Muscle of arm (tissue), 14 donors: ENCODE measurements at places on chromosomes 6 and 20.

GRCh38 chr6:7219310-7219709 lies 93.7 kb downstream of the SSR1 start:
- DNase-seq, result no peak

DNA sequence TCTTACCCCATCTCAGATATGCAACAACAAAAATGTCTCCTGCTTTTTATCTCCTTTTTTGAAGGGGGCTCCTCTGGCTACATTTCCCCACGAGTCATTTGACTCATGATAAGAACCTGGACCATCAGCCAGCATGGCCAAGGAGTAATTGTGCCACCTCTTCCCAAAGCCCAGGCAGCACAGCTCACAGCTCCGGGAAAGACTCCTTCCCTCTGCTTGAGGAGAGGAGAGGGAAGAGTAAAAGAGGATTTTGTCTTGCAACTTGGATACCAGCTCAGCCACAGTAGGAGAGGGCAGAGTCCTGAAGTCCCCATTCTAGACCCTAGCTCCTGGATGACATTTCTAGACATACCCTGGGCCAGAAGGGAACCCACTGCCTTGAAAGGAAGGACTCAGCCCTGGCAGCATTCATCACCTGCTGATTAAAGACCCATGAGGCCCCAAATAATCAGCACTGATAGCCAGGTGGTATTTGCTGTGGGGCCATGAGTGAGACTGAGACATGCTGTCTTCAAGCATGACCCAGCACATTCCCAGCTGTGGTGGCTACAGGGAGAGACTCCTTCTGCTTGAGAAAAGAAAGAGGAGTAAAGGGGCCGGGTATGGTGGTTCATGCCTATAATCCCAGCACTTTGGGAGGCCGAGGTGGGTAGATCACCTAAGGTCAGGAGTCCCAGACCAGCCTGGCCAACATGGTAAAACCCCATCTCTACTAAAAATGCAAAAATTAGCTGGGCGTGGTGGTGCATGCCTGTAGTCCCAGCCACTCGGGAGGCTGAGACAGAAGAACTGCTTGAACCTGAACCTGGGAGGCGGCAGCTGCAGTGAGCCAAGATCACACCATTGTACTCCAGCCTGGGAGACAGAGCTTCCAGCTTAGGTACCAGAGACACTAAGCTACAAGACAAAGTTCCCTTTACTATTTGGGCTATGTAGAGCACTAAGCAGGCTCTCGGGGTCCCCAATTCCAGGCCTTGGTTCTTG lies 28.1 kb downstream of the NCOA6 start:
- DNase-seq, result no peak

DNA sequence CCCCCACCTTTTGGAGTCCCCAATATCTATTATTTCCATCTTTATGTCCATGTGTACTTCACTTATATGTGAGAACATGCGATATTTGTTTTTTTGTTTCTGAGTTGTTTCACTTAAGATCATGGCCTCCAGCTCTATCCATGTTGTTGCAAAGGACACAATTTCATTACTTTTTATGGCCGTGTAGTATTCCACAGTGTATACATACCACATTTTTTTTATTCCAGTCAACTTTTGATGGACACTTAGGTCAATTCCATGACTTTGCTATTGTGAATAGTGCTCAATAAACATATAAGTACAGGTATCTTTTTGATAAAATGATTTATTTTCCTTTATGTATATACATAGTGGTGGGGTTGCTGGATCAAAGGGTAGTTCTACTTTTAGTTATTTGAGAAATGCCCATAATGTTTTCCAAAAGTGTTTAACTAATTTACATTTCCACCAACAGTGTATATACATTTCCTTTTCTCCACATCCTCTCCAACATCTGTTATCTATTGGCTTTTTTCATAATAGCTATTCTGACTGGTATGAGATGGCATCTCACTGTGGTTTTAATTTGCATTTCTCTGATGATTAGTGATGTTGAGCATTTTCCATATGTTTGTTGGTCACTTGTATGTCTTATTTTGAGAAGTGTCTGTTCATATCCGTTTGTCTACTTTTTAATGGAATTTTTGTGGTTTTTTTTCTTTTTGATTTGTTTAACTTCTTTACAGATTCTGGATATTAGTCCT lies 34.0 kb upstream of the COL10A1 start:
- no peak for DNase-seq

DNA sequence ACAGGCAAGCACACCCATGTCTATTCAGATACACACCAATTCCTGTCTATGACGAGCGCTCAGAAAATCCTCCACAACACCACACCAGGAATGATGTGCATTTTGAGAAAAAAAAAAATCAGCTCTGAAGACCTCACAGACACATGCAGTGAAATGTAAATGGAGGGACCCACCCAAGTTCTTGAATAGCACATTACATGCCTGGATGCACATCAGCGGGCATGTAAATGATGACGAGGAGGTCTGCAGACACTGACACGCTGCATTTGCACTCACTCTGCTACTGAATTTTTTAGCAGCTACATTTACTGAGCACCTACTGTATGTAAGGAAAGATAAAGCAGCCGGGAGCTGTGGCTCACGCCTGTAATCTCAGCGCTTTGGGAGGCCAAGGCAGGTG lies 14.7 kb downstream of the NRSN2 start:
- DNase-seq, result no peak

DNA sequence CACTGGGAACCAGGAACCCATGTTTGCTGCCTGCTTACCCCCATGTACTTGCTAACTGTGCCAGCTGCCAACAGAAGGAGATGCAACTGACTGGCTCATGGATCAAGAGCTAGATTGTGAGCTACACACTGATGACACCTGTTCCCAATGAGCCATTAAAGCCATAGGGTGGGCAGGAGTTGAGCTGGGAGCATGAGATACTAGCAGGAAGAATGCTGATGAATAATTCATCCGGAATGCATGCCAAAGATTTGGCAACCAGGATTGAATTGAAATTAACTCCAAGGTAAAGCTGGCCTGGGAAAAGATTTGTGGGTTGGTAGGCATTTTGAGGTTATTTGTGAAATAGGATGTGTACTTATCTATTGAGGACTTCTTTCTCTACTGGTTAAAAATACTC lies 631.1 kb downstream of the KIF16B start:
- no peak for DNase-seq

GRCh38 chr20:31746068-31746878 lies 7.2 kb downstream of the TPX2 start:
- no peak for DNase-seq

DNA sequence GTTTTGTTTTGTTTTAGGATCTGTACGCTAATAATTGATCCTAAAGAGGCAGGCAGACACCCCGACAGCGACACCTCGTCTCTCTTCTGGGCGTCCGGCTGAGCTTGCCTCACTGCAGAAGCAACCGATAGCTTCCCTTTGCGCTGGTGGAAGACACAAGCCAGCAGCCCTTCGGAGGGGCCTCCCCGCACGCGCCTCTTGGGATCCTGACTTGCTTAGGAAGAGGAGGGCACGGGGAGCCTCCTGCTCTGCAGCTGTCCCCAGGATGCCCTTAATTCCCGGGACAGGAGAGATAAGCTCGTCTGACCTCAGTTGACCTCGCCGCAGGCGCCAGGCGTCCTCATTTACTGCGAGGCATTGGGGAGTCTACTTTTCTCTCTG lies 94.0 kb downstream of the CD83 start:
- DNase-seq, result no peak
